ENCODE measurements at places on chromosomes 1 and 21. TPM values are rescaled to one million over a fixed set of nuclear protein-coding genes. Genes with fewer than 3 reads are reported as not detected.

Gene PLA2G4A
- 10.1 TPM for total RNA-seq

GRCh38 chr1:109799445-109799844 is 35.7 kb upstream of the EPS8L3 start:
- H3K36me3 ChIP-seq: no peaks in the 10 kb centered on the region
- H3K27ac ChIP-seq: no peak overlapping the region
- no peaks in the 10 kb centered on the region for H3K27me3 ChIP-seq
- DNase-seq: no peak
- peaks cover 41% of the 10 kb centered on the region for H3K4me1 ChIP-seq

- DNase-seq: no peak
- no peaks in the 10 kb centered on the region for H3K27me3 ChIP-seq
- H3K4me1 ChIP-seq: peaks cover 39% of the 10 kb centered on the region
- H3K27ac ChIP-seq: peak overlapping the region; percentile 47
Measured at GRCh38 chr1:178126261-178126660, 32.4 kb downstream of the RASAL2 start.

DNA sequence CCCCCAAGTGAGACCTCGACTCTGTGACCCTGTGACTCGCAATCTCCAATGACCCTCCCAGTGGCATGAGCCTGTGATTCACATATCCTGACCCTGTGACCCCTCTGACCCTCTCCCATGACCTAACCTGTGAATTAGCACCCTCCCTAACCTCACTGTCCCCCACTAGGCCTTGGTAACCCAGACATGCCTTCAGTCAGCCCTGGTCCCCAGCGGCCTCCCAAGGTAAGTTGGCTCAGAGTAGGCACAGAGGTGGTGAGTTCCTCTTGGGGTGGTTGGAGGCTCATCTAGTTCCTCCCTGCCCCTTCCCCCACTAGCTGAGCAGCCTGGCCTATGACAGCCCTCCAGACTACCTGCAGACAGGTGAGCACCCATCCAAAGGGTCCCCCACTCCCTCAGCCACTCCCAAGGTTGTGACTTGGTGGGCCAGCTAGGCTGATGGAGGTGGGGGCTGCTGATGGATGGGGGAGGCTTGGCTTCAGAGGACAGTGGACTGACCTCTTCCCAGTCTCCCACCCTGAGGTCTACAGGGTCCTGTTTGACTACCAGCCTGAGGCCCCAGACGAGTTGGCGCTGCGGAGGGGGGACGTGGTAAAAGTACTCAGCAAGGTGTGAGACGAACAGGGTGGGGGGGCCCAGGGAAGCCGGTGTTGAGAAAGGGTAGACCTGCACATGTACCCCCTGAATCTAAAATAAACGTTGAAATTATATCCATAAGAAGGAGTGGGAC is 1.6 kb downstream of the SH3D21 start:
- peaks cover 22% of the 10 kb centered on the region for H3K4me1 ChIP-seq
- H3K27me3 ChIP-seq: no peaks in the 10 kb centered on the region
- peaks cover 18% of the 10 kb centered on the region for H3K36me3 ChIP-seq
- no peak for DNase-seq

- peaks cover 10% of the 10 kb centered on the region for H3K4me1 ChIP-seq
- no peaks in the 10 kb centered on the region for H3K36me3 ChIP-seq
- H3K27ac ChIP-seq: no peak overlapping the region
- H3K4me3 ChIP-seq: no peak overlapping the region
Measured at GRCh38 chr1:6507037-6507428, 15.6 kb upstream of the PLEKHG5 start.

Gene GRHL3
- total RNA-seq: 0.80 TPM

Gene SMCP
- total RNA-seq: not detected

Gene GLIS1
- total RNA-seq: not detected
